CD4-positive, alpha-beta T cell treated with Interleukin-15 for 4 hours (primary cell): ENCODE measurements at places on chromosomes 11 and 22.

- DNase-seq: no peak
Observed at GRCh38 chr11:16598906-16599305, 139.5 kb upstream of the C11orf58 start.

DNA sequence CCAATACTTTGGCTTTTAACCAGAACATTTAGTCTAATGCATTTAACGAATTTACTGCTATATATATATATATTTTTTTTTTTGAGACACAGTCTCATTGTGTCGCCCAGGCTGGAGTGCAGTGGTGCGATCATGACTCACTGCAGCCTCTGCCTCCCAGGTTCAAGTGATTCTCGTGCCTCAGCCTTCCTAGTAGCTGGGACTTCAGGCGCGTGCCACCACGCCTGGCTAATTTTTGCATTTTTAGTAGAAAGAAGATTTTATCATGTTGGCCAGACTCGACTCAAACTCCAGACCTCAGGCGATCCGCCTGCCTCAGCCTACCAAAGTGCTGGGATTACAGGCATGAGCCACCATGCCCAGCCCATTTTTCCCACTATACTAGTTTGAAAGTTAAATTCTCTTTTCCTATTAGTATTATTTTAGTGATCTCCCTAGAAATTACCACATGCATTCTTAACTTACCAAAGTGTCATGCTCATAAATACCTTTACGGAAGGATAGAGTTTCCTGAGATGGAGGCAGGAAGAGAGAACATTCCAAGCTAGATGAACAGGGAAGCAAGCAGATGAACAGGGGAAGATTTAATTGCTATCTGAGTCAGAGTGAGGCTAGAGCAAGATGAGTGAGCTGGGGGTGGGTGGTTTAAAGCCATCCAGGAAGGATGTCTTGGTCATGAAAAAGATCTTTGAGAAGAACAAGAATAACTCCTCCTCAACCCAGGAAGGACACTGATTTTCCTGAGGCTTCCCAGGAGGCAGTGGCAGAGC is 4.4 kb upstream of the PGAP2 start:
- no peak for DNase-seq

DNA sequence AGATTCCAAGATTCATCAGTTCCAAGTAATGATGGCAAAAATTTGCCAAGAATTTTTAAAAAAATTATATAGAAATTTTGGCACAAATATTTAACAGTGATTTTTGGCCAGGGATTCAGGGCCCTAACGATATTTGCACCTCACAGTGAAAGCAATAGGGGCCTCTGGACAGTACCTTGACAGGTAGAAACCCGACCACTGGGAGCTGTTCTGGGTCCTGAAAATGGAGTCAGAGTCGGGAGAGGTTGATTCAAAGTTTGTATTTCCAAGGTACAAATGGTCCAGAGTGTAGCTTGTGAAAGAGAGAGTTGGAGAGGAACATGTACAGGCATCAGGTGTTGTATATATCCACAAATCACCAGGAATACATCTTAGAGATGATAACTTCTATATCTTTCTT is 41.6 kb downstream of the MRGPRX2 start:
- no peak for DNase-seq

- no peak for DNase-seq
Observed at GRCh38 chr22:29336751-29337490, 21.4 kb upstream of the RASL10A start.

GRCh38 chr11:95417832-95418231 is 186.8 kb upstream of the SESN3 start:
- DNase-seq: no peak

GRCh38 chr11:2933375-2934020 is 4.3 kb upstream of the PHLDA2 start:
- peak; percentile 44 for DNase-seq

- no peak for DNase-seq
Observed at GRCh38 chr11:46250745-46251052, 26.8 kb upstream of the CREB3L1 start.

DNA sequence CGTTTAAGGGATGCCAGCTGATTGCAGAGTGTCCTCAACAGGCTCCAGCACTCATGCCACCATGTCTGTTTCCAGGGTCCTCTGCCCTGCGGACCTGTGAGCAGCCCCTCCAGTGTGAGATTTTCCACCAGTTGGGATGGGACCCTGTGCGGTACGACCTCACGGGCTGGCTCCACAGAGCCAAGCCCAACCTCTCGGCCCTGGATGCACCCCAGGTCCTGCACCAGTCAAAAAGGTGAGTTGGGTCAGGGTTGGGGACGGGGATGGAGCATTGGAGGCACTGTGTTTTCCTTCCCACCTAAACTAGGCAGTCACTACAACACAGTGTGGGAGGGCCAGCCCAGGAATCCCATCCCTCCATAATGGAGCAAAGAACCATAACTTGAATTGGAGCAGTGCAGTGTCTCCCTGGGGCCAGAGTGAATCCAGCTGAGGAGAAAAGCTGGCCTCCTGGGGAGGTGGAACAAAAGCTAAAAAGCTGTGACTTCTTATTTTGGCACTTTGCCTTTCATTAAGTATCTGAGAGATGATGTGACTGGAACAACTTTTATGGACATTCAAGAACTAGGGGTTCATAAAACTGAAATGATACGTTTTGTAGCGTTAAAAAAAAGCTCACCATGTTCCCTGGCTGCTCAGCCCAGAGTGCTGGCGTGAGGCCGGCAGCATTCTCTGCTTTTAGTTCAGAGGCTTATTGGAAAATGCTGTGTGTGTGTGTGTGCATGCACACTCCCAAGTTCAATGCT is 101.8 kb downstream of the MYO18B start:
- no peak for DNase-seq

DNA sequence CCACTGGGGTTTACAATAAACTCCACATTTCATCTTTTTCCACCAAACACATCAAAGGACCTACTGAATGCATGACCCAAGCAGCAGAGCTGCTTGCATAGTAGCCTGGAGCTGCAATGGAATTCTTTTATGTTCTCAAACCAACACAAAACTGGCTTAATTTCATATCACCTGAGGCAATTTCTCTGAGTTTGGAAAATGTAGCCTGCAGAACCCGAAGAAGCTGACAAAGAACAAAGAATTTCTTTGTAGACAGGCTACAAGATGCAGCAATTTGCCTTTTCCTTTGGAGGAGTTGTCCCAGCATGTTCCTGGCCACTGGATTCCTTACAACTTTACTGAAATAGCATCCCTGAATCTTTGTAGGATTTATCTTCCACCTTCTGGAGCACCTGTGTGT is 5.5 kb upstream of the TECTA start:
- DNase-seq: no peak

DNA sequence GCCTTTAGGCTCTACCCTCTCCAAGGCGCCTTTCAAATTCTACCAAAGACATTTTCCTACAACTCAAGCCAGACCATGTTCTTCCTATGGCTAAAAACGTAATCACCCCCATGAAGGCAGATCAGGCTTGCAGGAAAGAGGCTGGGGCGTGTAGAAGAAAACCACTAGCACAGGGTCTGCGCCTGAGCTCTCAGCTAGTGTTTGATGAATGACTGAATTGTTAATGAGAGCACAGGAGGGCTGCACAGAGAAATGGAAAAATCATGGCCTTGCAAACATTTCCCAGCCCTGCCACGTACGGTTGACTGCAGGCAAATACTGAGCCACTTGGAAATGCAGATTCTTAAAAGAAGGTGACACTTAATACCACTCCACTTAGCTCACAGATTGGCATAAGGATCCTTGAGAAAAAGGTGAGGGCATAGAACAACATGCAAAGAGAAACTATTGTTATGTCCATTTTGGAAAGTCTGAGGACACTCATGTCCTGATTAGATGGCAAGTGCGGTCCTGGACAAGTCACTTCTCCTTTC is 148.6 kb downstream of the NXPE2 start:
- DNase-seq: no peak

DNA sequence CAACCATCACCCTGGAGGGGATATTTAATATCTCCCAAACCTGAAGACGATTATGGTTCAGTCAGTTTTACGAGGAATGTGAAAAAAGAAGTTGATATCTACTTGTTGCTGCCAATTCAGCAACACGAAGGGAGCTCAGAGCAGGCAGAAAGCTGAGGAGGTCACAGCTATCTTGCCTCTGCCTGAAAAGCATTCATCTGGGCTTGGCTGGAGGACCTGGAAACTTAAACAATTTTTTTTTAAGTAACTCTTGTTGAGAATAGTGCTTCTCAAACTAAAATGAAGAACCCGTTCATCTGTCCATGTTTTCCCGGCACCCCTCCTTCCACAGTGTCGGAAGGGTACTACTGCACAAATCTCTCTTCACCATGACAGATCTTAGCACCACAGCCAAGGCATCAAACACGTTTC is 98.9 kb downstream of the MICAL3 start:
- no peak for DNase-seq

DNA sequence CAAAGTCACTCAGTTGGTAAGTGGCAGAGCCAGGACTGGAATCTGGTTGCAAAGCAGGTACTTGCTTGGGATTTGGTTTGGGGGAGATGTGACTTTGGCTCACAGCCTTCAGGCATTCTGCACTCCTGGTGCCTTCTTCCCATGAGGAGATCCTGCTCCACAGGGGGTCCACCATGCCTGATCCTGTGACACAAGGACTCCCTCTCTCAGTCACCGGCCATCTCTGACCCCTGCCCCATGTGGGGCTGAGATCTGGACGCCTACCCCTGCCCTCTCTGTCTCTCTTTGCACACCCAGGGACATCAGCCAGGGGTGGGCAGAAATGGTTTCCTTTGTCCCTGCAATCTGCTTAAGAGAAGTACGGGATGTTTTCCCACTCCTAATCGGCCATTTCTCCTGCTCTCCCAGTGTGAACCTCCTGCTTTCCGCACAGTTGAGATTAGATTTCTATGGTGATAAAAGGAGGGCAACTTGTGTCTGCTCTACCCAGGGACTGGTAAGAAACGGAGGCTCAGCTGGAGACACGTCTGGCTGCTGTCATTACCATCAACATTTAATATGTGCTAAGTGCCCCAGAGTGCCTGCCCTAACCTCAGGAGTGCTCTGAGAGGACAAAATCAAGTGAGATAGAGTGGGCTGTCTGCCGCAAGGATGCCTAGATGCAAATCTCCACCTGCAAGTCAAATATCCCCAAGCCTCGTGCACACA is 11.1 kb upstream of the FXYD6 start:
- no peak for DNase-seq

DNA sequence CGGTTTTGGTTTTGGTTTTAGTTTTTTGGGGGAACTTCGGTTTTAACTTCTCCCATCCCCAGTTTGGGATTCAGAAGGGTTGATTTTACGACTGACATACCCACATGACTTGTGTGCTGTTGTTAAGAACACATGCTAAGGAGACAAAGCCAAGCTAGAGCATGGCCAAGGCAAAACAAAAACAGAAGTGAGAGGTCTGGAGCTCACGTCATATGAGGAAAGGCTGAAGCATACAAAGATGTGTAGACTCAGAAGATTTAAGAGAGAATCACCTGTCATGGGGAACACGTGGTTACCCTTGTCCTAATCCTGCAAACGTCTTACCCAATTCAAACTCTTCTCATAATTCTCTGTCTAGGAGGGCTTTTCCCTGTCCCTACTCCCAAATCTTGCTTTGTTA is 465.0 kb downstream of the FAM181B start:
- DNase-seq: no peak

DNA sequence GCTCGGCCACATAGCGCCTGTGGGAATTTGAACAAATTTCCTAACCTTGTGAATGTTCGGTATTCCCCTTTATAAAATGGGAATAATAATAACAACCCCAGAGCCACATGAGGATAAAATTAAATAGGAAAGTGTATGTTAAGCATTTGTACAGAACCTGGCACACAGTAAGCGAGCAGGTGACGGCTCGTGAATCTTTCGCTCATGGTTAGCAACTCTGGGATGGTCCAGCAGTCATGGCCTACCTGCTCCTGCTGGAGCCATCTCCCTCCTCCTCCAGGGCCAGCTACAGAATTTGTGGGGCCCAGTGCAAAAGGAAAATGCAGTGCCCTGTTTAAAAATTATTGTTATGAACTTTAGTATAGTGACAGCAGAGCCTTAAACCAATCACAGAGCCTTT is 88.5 kb upstream of the CSNK2A3 start:
- no peak for DNase-seq

DNA sequence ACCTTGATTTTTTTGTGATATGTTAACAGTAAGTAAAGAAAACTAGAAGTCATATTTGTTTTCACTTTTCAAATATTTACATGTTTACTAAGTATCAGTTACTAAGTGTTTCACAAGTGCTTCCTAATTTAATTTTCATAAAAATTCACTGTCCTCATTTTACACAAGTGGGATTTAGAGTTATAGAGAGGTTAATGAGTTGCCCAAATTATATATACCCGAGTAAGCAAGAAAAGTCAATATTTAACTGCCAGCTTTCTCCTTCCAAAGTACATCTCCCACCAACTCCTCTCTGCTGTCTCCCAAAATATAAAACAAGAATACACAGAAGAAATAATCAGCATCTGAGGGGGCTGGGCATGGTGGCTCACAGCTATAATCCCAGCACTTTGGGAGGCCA is 896.7 kb upstream of the ANO3 start:
- DNase-seq: no peak

DNA sequence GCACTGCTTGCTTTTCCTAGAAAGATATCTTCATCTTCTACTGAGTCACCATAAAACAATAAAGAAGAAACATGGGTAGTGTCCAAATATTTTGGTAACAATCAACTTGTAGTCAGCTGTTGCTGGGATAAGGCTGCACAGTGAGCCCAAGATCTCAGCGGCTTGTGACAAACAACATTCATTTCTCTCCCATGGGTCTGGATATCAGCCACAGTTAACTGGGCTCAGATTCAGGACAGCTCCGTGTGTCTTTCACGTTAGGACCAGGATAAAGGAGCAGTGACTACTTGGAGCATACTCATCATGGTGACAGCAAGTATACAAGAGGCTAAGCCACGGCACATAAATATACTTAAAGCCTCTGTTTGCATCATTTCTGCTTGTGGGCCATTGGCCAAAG is 27.9 kb upstream of the GRK3 start:
- no peak for DNase-seq

DNA sequence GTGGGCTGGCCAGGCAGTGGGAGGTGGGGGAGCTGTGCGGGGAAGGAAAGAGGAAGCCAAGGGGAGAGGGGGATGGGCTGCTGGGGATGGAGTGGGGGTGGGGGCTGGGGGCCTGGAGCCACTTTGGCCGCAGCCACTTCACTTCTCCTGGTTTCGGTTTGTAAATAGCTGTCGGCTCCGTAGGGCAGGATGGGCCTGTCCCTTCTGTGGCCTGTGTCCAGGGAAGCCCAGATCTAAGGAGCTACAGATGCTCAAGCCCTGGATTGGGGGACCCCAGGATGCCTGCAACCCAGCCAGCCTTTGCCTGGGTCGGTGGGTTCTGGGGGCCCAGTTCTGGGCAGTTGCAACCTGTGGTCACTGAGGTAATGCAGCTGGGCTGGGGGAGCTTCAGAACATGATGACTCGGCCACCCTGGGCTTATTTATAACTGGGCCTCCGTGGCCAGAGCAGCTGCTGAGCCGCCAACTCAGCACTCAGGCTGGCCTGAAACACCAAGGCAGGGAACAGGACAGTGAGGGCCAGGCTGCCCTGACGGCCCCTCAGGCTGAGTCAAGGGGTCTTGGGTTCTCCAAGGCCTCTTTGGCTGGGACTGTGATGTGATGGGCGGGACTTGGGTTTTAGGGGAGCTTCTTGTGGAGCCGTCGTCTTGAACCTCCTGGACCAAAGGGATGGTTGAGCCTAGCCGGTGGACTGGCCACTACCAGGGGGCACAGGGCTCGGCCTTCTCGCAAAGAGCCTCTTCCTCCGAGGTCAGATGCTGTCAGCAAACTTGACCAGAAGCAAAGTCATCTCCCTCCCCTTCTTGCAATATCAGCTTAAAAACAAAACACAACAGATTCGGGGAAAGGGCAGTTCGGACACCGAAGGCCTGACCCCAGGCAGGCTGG is 15.0 kb upstream of the SLC39A13 start:
- no peak for DNase-seq

- DNase-seq: peak; percentile 70
Observed at GRCh38 chr11:68297812-68298658, 14.4 kb upstream of the LRP5 start.

GRCh38 chr11:3866206-3866605 is 10.7 kb downstream of the STIM1 start:
- DNase-seq: no peak
